ENCODE measurements at places on chromosomes 4 and X. TPM values are rescaled to one million over a fixed set of nuclear protein-coding genes. Genes with fewer than 3 reads are reported as not detected.

The NWD2 gene
- not detected for total RNA-seq

The FAM53A gene
- total RNA-seq, result 1.9 TPM

- no peak for DNase-seq
- no peaks in the 10 kb centered on the region for H3K27me3 ChIP-seq
- H3K27ac ChIP-seq, result no peak overlapping the region
- no peaks in the 10 kb centered on the region for H3K4me1 ChIP-seq
- H3K4me3 ChIP-seq, result no peak overlapping the region
Observed at GRCh38 chr4:73759357-73759756, 19.0 kb downstream of the CXCL8 start.

- no peak overlapping the region for H3K4me3 ChIP-seq
- no peak for DNase-seq
- H3K27me3 ChIP-seq, result no peaks in the 10 kb centered on the region
- H3K27ac ChIP-seq, result no peak overlapping the region
- H3K4me1 ChIP-seq, result no peaks in the 10 kb centered on the region
- no peaks in the 10 kb centered on the region for H3K36me3 ChIP-seq
Observed at GRCh38 chr4:101944649-101945048, 154.1 kb downstream of the BANK1 start.

DNA sequence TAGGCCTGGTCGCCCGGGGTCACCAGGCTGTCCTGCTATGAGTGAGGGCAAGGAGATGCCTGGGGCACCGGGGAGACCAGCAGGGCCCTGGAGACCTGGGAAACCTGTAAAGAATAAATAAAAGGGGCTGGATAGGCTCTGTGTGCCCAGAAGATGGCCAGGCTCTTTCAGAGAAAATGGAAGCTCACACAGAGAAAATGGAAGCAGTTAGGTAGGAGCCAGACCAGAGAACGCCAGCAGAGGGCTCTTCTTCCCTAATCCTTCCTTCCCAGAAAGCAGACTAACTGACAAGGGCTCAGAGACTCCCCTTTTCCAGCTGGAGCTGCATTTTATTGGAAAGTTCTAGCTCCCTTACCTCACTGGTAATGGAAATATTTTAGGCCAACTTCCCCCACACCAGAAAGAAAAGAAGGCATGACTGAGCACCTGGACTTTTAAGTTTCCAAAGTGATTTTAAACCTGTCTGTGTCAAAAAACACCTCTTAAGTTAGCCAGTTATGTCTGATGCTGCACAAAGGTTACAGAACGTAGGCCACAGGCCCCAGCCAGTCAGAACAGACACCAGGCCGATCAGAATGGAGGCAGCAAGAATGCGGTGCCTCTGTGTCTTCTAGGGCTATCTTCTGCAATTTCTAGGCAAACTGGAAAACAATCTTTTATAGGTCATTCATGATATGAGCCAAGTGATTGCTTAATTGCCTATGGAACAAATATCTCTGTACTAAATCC, 74.0 kb downstream of the ATG4A start:
- H3K27me3 ChIP-seq, result no peaks in the 10 kb centered on the region
- no peak overlapping the region for H3K27ac ChIP-seq
- no peaks in the 10 kb centered on the region for H3K4me1 ChIP-seq

- H3K4me3 ChIP-seq, result no peak overlapping the region
- H3K27ac ChIP-seq, result no peak overlapping the region
- DNase-seq, result peak; percentile 38
- H3K36me3 ChIP-seq, result no peaks in the 10 kb centered on the region
Observed at GRCh38 chr4:7328913-7329638, 105.7 kb downstream of the PSAPL1 start.

DNA sequence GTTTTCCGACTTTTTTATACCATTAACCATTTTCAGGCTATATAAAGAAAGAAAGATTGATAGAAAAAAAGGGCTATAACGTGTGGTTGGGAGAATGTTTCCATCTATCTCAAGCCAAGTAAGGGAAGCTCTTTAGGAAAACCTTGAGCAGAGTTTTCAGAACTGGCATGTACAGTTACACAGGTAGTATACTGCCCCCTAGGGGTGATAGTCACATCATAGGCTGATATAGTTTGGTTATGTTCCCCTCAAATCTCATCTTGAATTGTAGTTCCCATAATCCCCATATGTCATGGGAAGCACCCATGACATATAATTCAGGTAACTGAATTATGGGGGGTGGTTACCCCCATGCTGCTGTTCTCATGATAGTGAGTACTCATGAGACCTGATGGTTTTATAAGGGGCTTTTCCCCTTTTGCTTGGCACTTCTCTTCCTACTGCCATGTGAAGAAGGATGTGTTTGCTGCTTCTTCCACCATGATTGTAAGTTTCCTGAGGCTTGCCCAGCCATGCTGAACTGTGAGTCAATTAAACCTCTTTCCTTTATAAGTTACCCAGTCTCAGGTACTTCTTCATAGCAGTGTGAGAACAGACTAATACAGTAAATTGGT, 186.8 kb downstream of the TMA16 start:
- DNase-seq, result no peak
- H3K4me3 ChIP-seq, result no peak overlapping the region
- H3K4me1 ChIP-seq, result no peaks in the 10 kb centered on the region
- no peaks in the 10 kb centered on the region for H3K27me3 ChIP-seq

DNA sequence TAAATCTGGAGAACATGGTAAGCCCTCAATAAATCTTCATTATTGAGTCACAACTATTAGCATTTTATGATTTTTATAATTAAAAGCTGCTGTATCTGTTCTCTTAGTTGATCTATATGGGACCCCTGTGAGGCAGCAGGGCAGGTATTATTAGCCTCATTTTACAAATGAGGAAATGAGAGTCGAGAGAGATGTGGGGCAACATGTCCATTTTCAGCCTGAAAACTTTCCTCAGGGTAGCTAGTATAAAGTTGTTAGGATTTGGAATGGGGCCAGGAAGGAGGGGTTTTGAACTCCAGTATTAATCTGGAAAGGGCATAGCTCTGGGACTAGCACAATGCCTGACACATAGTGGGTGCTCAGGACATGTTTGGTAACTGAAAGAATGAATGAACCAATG, 191.7 kb upstream of the GPC4 start:
- no peaks in the 10 kb centered on the region for H3K27me3 ChIP-seq
- H3K4me1 ChIP-seq, result no peaks in the 10 kb centered on the region
- no peak overlapping the region for H3K4me3 ChIP-seq
- no peaks in the 10 kb centered on the region for H3K36me3 ChIP-seq
- H3K27ac ChIP-seq, result no peak overlapping the region
- no peak for DNase-seq

DNA sequence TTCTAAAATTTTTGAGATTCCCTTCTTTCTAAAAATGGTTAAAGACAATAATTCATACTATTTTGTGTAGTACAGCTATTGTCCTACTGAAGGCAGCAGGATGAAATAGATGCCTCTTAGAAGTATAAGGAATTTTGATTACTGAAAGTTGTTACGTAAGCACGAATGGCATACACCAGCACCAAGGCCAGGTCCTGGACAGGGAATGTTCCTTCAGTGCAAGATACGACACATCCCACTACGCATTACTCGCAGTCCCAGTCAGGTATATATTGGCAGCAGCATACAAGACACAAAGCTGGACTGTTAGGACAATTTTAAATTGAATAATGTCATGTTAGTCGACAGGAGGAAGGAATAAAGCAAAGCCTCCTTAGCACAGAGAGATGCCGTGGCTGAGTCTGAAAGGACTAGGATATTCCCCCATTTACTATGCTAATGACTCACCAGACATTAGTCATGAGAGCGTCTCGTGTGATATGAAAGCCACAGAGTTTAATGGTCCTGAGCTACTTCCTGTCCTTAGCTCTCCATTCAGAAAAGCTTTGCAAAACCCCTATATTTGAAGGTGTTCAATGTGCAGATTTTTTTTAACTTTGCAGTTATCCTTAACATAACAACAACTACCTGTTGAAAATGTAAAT, 504.3 kb downstream of the FAM133A start:
- no peaks in the 10 kb centered on the region for H3K4me1 ChIP-seq
- no peak overlapping the region for H3K4me3 ChIP-seq
- no peak overlapping the region for H3K27ac ChIP-seq
- no peaks in the 10 kb centered on the region for H3K27me3 ChIP-seq
- DNase-seq, result no peak

- H3K27me3 ChIP-seq, result no peaks in the 10 kb centered on the region
- H3K27ac ChIP-seq, result no peak overlapping the region
- peaks cover 33% of the 10 kb centered on the region for H3K36me3 ChIP-seq
- DNase-seq, result no peak
- peaks cover 7% of the 10 kb centered on the region for H3K4me1 ChIP-seq
Observed at GRCh38 chrX:54811301-54811885, 3.8 kb downstream of the MAGED2 start.

DNA sequence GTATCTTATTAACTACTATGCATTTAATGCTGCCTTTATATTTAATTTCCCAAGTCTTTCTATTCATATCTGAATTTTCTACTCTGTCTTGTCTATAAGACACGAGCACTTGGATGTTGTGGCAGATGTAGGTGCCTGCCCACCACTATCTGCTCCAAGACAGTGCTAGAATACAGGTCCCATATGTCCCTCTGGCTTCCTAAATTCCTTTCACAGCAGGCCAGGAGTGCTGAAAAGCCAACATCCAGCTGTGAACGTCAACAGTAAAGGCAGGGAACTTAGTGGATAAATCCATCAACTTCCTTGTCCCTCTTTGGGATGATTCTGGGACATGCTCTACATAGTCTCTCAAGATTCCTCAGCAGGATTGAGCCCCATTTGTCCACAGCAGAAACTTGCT, 245.1 kb upstream of the ETNPPL start:
- no peaks in the 10 kb centered on the region for H3K36me3 ChIP-seq
- H3K27ac ChIP-seq, result no peak overlapping the region
- no peaks in the 10 kb centered on the region for H3K4me1 ChIP-seq
- no peak overlapping the region for H3K4me3 ChIP-seq
- DNase-seq, result no peak
- H3K27me3 ChIP-seq, result no peaks in the 10 kb centered on the region

DNA sequence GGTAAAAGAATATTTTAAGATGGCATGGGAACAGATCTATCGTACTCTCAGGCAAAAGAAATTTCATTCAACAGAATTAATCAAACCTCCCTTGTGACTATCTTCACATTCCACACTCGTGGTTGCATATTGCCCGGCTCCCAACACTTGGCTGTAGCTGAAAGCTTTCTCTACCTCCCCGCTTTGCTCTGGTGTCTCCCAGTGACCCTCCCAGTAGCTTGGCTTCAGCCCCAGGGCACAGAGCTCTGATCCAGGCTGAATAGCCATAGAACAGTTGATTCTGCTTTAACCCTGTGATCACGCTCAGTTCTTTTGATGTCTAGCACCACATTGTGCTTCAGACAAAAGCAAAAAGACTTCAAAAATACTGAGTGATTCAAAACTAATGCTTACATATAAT, 24.6 kb downstream of the SLC7A11 start:
- H3K4me3 ChIP-seq, result no peak overlapping the region
- DNase-seq, result no peak
- no peaks in the 10 kb centered on the region for H3K27me3 ChIP-seq

- H3K27ac ChIP-seq, result no peak overlapping the region
- DNase-seq, result no peak
Observed at GRCh38 chrX:37472836-37473235, 98.6 kb upstream of the LANCL3 start.

DNA sequence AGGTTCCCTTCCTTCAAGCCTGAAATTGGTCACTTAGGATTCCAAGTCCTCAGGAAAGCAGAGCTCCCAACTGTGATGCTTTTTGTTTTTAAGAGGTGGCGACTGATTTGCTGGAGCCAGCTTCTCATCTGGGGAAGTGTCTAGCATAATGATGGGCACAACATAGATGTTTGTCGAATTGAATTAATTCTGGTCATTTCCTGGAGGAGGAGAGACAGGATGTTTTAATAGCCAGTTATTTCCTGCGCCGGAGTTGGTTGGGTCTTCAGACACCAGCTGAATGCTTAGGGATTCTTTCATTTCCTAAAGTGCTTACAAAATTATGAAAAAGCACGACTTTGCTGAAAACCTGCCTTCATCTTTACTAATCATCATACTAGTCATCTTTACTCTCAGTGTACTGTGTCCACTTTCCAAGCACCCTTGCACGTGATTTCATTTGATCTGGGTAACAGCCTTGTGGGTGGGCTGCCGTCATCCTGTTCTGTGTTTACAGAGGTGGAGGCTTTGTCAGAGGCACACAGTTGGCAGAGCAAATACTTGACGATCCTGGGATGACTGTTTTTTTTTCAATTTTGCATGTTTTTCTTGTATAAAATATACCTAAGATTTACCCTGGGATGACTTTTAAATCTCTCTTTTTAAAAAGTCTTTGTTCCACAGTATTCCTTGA, 49.5 kb downstream of the RGS12 start:
- H3K27me3 ChIP-seq, result no peaks in the 10 kb centered on the region
- no peak overlapping the region for H3K4me3 ChIP-seq
- peak; percentile 28 for DNase-seq
- peaks cover 13% of the 10 kb centered on the region for H3K4me1 ChIP-seq
- no peaks in the 10 kb centered on the region for H3K36me3 ChIP-seq
